Erythroblast (primary cell): ENCODE measurements at places on chromosomes 12 and 14.

GRCh38 chr14:61358554-61359226, 37.3 kb downstream of the PRKCH start:
- no peak for DNase-seq

- DNase-seq, result no peak
Measured at GRCh38 chr14:101502761-101503392, 58.4 kb upstream of the DIO3 start.

- DNase-seq, result no peak
Measured at GRCh38 chr12:57603815-57604453, 690 bp upstream of the DTX3 start.

DNA sequence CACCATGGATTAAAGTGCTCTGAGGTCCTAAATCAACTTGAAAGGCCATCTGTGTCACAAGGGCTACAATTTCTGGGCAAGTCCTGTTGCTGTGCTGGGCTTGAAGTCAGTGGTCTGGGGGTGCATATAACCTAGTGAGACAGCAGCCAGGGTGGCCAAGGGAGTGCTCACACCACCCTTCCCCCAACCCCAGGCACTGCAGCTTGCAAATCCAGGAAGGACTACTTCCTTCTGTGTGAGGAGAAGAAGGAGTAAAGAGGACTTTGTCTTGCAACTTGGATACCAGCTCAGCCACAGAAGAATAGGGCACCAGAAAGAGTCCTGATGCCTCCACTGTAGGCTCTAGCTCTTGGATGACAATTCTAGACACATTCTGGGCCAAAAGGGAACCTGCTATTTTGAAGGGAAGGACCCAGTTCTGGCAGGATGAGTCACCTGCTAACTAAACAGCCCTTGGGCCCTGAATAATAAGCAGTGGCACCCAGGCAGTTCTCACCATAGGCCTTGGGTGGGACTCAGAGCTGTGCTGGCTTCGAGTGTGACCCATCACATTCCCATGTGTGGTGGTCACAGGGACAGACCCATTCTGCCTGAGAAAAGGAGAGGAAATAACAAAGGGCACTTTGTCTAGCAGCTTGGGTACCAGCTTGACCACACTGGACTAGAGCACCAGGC, 32.6 kb upstream of the DHRS7 start:
- DNase-seq, result no peak

DNA sequence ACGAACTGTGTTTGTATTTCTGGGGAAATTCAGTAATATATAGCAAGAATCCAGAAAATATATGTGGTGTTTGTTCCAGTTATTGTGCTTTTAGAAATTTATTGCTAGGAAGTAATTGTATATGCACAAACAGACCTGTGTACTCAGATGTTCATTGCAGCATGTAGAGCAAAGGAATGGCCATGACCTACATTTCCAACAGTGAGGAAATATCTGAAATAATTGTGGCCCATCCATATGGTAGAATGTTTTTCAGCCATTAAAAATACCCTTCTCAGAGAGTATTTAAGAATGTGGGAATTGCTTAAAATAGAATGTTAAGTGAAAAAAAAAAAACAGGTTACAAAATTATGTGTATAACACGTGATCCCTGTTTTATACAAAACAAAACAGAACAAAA, 77.3 kb downstream of the TMX1 start:
- DNase-seq, result no peak

DNA sequence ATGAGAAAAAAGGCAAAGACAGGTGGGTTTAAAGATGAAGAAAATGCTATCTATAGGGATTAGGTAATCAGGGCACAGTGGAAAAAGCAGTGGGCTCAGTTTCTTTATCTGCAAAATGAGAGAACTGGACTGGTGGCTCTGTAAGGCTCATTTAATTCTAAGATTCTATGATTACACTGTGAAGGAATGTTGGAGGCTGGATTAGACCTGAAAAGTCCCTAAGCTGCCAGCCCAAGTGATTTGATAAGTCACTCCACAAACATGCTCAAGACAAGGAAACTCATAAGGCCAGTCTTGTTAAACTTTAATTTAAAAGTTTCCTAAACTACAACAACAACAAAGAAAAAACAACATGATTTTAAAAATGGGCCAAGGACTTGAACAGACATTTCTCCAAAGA, 75.1 kb downstream of the DCAF5 start:
- no peak for DNase-seq

- DNase-seq, result no peak
Measured at GRCh38 chr12:89717759-89718523, 9.3 kb upstream of the ATP2B1 start.

GRCh38 chr12:76698316-76698715, 65.6 kb upstream of the ZDHHC17 start:
- DNase-seq, result no peak

- no peak for DNase-seq
Measured at GRCh38 chr12:22042976-22043669, 2.9 kb upstream of the CMAS start.

GRCh38 chr14:24948261-24948847, 101.6 kb downstream of the STXBP6 start:
- no peak for DNase-seq
